ENCODE measurements at places on chromosomes 3 and 15.

GRCh38 chr15:89775815-89776214 lies 317 bp upstream of the MESP2 start:
- DNase-seq: no peak

DNA sequence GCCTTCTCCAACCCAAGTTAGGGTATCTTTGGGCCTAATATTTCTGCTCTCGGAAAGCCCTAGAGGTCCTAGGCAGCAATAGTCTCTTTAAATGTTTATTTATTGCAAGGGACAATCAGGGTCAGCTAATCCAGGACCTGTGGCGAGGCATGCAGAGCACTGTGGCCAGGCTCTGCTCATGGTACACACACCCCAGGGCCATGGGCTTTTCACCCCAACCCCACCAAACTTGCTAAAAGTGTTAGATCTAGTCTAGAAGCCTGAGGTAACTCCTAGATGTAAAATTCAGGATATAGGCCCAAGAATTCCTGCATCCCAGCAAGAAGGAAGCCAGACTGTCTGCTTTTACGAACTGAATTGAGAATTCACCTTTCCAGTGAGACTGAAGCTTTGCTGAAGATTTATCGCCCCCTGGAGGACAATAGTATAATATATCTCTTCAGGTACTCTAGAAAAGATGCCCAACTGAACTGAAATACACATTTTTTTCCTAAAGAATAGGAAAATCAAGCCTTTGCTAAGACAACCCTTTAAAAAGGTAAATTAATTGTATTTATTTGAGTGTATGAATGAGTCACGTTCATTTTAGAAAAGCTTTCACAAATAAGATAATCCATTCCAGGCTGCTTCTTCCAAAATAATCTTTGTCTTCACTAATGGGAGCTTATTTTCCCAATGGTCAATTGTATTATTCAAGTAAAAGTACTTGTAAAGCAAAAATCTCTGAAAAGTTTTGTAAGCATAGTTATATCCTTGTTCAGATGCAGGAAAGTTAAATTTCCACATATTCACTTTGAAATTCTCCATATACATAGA lies 89.8 kb downstream of the LRRC3B start:
- peak; percentile 21 for DNase-seq

DNA sequence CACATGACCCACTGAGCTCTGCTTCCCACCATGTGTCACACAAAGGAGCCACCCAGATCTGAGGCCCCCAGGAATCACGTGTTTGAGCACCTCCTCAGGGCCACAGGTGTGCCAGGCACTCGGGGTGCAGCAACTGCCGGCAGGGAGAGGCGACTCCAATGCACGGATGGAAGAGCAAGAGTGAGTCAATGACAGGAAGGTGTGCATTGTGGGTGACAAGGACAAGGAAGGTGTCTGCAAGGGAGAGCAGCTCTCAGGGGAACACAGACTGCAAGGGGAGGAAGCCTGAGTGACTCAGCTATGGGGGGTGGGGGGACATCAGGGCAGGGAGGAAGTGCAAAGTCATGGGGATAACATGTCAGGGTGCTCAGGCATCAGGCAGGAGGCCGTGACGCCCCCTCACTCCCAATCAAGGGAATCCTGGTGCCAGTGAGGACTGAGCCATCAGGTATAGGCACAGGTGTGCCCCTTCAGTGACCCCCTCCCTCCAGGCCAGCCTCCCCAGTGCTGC lies 67.4 kb downstream of the NUP210 start:
- DNase-seq: no peak

GRCh38 chr3:12808587-12808986 lies 12.1 kb downstream of the CAND2 start:
- DNase-seq: no peak
